NCI-H1694 (cell line): ENCODE measurements at places on chromosomes 3 and 15.

GRCh38 chr15:69081310-69082004 is 67.0 kb downstream of the NOX5 start:
- DNase-seq = no peak

DNA sequence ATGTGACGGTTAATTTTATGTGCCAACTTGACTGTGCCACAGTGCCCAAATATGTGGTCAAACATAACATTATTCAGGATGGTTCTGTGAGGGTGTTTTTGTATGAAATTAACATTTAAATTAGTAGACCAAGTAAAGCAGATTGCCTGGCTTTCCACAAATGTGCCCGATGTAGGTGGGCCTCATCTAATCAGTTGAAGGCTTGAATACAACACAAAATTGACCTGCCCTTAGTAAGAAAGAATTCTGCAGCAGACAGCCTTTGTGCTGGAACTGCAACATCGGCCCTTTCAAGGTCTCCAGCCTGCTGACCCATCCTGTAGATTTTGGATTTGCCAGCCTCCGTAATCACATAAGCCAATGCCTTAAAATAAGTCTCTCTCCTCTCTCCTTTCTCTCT is 215.9 kb downstream of the MEX3B start:
- no peak for DNase-seq

- DNase-seq = no peak
Measured at GRCh38 chr3:176961916-176962315, 235.4 kb downstream of the TBL1XR1 start.

GRCh38 chr15:64343841-64344240 is 12.1 kb downstream of the CSNK1G1 start:
- no peak for DNase-seq

DNA sequence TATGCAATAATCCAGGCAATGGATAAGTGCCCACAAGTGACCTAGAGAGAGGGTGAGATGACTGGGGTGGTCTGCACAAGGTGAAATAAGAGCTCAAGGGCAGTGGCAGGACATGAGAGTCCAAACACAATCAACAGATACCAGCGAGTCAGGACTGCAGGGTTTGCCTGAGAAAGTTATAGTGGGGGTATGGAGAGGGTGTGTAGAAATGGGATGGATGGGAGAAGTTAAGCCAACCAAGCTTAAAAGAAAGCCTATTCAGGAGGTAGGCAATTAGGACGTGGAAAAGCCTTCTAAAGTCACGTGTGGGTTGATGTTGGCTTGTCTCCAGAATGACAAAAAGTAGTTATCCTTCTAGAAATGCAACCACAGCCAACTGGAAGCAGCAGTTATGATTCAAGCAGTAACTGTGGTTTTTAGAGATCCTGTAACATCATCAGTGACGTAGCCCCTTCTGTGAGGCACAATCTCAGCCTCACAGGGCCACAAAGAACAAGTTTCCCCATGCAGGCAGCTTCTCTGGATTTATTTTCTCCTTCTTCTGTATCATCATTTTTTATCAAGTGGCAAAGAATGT is 56.1 kb downstream of the FAM174B start:
- DNase-seq = no peak

GRCh38 chr3:113265231-113265630 is 53.9 kb downstream of the BOC start:
- DNase-seq = no peak

- DNase-seq = no peak
Measured at GRCh38 chr15:98142572-98142971, 182.1 kb downstream of the ARRDC4 start.

- no peak for DNase-seq
Measured at GRCh38 chr15:51992953-51993352, 21.4 kb upstream of the LEO1 start.

GRCh38 chr3:12905316-12906071 is 64.1 kb upstream of the RPL32 start:
- no peak for DNase-seq

DNA sequence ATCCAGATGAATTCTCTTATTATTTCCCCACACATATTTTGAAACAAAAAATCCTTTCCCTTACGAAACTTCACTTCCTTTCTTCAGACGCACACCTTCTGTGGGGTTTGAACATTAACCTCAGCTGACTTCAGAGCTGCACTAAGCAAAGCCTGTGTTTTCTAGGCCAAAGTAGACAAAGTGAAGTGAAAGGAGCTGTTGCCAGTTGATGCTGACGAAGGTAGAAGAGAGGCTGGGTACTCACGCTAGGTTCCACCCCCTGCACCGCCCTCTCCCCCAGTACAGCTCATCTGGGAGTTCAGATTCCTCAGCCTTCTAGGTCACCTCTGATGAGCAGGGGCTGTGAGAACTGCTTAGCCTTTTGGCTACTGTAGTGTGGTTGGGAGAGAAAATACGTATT is 24.1 kb downstream of the DUT start:
- no peak for DNase-seq

DNA sequence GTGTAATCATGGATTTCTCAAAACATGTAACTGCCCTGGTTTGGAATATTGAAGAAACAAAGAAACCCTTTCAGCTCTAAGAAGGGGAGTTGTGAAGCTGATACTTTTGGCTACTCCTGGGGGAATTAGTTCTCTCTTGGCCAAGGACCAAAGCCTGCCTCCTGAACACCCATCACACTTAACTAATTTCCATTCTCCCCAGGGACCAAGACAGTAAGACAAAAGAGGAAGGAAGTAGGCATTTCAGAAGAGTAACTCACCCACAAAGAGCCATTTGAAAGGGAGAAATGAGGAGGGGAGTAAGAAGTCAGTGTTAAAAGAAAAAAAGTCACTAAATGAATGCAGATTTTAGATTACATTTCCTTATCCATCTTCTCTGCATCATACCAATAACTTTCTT is 328.0 kb upstream of the SOX2 start:
- DNase-seq = no peak

GRCh38 chr3:43723121-43723734 is 32.5 kb downstream of the ABHD5 start:
- DNase-seq = no peak

DNA sequence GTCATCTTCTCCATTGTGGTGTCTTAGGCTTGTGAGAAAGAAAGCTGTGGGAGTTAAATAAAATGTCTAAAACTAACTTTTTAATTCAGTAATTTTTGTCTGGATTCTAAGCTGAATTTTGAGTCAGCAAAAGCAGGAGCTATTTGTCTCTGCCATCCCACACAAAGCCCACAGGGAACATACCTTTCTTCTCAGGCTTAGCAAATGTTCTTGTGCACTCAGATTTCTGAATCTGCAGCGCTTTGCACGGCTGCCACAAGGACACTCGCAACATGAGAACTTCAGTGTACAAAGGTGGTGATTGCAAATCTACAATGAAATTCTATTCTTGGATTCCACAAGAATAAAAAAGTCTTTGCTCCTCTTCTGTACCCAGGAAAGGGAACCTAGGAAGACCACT is 88.2 kb upstream of the RNF7 start:
- no peak for DNase-seq
